Foreskin melanocyte (primary cell): ENCODE measurements at places on chromosomes 16 and 17.

DNA sequence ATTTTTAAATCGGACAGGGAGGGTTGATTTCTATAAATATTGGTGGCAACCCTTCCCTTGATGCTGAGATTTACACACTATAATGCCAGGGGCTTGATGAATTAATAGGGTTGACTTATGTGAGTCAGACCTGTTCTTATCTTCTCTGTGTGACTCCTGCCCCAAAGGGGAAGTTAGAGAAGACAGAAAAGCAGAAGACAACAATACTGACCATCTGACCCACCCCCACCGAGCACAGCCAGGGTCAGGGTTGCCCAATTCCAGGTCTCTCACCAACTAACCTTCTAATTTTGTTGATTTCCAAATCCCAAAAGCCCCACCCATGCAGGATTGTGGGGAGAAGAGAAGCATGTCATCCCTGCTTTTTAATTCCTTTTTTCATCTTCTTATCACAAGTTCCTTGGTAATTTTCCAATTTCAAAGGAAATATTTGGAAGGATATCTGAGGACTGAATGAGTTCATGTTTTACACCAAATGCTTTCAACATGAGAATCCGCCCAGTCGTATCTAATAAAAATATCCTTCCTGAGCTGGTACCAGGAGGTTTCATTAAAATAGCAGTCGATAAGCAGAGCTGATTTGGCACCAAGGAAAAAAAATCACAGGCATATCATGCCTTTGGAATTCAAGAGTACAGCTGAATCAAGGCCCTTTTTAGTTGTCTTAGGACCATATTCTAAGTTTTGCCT lies 603.4 kb upstream of the CDH11 start:
- no peak for DNase-seq

DNA sequence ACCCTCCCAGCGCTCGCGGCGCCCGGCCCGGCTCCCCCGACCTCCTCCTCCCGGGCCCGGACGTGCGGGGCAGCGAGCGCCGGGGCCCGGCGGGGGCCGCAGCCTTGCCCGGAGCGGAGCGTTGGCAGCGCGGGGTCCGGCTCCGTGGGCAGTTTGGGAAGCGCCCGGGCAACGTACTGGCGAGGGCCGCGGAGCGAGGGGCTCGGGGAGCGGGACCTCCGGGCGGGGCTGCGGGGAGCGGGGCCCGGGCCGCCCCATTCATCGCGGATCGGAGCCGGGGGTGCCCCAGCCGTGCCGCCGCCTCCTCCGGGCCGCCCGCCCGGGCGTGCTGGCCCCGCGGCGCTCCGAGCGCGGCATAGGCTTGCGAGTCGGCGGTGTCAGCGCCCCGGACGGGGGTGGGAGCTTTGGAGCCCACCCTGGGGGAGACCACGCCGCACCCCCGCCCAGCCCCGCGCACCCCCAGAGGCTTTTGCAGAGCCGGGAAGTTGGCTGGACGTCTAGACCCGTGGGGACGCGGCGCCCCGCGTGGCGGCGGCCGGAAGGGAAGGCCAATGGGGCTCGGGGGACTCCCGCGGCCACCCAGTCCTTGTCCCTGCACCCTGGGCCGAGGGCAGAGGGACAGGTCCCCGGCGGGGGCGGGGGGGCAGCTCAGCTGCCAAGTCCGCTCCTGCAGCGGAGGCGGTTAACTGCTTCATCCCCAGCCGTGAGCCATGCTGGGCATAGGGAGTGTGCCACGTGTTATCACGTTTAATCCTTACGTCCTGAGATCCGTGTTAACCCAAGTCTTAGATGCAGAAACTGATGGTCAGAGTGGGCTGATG lies 852 bp downstream of the ZNF469 start:
- no peak for DNase-seq

GRCh38 chr17:63798572-63799106 lies 24.7 kb downstream of the DDX42 start:
- DNase-seq = no peak

GRCh38 chr16:3164121-3164991 lies 23.6 kb upstream of the OR1F1 start:
- DNase-seq = no peak

DNA sequence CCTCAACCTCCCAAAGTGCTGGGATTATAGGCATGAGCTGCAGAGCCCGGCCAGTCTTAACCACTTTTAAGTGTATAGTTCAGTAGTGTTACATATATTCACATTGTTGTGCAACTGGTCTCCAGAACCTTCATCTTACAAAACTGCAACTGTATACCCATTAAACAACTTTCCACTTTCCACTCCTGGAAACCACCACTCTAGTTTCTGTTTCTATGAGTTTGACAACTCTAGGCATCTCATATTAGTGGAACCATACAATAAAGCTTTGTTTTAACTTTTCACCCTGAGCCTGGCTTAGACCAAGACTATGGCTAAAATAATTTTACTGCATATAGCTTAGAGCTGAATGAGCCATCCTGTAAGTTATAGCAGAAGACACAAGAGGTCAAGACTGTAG lies 108.0 kb upstream of the GOT2 start:
- DNase-seq = no peak
